Activated T-helper 2 cell treated with anti-CD3 and anti-CD28 coated beads, Interferon-gamma antibody, Interleukin-2, Interleukin-4, amounts not matched to agents 10 μg/mL and 5 μg/mL and 100 μg/mL, durations not matched to agents 14 hours and 24 hours and 36 hours (primary cell): ENCODE measurements at places on chromosomes 1 and 21. TPM values are rescaled to one million over a fixed set of nuclear protein-coding genes. Genes with fewer than 3 reads are reported as not detected.

DNA sequence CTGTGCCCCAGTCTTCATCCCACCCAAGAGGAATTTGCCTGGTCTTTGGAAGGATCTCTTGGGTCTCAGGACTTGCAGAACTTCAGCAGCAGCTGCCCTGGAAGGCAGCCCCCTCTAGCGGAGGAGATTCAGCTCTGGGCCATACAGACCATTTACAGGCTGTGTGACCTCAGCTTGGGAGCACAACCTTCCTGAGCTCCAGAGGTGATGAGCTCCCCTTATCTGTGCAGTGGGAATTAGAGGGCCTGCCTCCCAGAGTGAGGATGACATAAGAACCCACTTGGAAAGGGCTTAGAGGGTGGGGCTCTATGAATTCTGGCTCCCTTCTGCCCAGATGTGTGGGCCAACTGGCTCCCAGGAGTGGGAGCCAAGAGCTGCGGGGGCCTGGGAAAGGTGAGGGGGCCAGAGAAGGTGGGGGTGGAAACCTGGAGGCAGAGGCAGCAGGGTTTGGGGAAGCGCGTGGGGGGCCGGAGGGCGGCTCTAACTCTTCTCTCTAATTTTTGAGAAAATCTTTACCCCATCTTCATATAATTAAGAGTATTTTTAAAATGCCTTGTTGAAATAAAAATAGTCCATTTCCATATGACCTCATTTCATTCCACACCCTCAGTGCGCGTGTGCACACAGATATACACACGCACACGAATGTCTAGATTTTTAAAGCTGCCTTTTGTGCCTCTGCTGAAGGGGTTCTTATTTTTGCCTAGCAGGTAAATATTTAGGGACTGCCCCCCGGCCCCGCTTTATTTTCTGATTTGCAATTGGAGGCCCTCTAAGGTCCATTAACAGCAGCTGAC is 21.5 kb downstream of the EPHB2 start:
- no peaks in the 10 kb centered on the region for H3K4me1 ChIP-seq
- no peaks in the 10 kb centered on the region for H3K36me3 ChIP-seq
- no peaks in the 10 kb centered on the region for H3K27me3 ChIP-seq
- DNase-seq, result no peak

Gene OR2T1
- not detected in 2 replicates for total RNA-seq

GRCh38 chr1:38932571-38932970 is 9.1 kb downstream of the RHBDL2 start:
- H3K4me1 ChIP-seq, result peaks cover 1% of the 10 kb centered on the region
- H3K27ac ChIP-seq, result no peak overlapping the region
- DNase-seq, result no peak
- no peaks in the 10 kb centered on the region for H3K36me3 ChIP-seq
- H3K4me3 ChIP-seq, result no peak overlapping the region

Gene IFNAR2
- 34.8 and 36.8 TPM in 2 replicates for total RNA-seq

DNA sequence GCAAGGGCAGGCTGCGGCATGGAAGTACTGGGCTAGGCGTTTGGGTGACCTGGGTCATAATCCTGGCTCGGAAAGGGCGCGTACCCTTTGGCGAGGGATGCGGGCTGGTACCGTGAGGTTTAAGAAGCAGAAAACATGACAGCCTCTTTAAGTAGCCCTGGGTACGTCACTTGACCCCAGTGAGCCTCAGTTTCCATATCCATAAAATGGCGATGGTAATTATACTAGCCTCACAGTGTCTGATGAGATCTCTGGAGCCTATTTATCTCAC is 700 bp downstream of the PIGV start:
- H3K27me3 ChIP-seq, result no peaks in the 10 kb centered on the region
- DNase-seq, result no peak
- peak overlapping the region; percentile 98 for H3K4me3 ChIP-seq
- H3K4me1 ChIP-seq, result peaks cover 66% of the 10 kb centered on the region
- peaks cover 24% of the 10 kb centered on the region for H3K36me3 ChIP-seq

DNA sequence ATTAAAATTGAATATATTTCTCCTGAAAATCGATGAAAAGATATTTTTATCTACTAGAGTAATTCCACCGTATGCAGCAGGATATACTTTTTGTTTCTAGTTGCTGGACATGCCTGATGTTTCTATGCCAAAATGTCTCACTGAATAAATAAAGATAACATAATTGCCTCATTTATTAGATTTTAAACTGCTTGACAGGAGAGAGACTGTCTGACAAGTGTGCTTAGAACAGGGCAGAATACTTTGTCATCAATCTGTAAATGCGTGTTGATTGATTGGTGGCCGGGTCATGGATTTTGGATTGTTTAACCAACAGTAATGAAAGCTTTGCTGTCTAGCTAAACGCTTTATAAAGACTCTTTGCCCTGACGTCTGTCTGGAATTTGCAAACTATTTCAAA is 339.0 kb downstream of the CHRM3 start:
- H3K27ac ChIP-seq, result no peak overlapping the region
- no peaks in the 10 kb centered on the region for H3K36me3 ChIP-seq
- DNase-seq, result no peak

Gene FAM131C
- total RNA-seq, result 1.4 and 1.8 TPM in 2 replicates

Gene PPM1J
- total RNA-seq, result 0.59 and 0.67 TPM in 2 replicates

DNA sequence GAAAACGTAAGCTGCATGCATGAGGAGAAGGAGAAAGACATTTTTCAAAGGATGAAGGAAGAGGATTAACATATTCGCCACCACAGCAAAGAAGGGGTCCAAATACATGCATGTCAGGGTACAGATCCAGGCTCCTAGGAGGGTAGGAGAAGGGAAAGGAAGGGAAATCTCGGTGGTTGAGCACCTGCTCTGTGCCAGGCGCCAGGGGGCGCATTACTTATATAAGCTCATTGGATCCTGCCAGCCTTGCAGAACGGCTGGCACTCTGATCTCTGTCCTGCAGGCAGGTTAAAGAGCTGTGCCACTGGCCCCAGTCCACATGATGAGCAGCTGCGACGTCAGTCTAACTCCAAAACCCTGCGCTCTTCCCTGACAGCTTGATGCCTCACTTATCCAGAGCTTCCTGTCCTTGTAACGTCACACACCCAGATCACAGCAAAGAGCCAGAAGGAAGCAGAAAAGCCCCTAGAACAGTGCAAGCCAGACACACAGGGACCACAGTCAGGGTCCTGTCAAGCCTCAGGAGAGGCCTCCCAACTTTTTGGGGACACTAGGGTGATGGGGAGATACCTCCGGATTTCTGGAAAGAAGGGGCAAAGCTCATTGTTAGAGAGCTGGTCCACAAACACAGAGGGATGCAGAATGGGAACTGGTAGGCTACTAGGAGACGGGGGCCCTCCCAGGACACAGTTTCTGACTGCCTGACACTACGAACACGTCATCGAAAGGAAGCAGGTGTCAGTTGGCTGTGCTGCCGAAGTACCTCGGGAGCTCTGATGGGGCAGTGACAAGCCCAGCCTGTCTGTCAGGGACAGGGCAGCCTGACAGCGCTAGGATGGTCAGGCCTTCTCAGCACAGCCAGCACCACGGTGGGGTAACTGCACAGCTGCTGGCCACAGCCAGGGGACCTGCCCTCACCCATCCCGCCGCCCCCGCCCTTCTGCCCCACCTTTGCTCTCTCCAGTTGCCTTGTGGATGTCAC is 99.1 kb downstream of the BEND5 start:
- H3K4me3 ChIP-seq, result no peak overlapping the region
- H3K36me3 ChIP-seq, result no peaks in the 10 kb centered on the region
- no peak for DNase-seq
- peaks cover 4% of the 10 kb centered on the region for H3K4me1 ChIP-seq
- peaks cover 9% of the 10 kb centered on the region for H3K27me3 ChIP-seq
- no peak overlapping the region for H3K27ac ChIP-seq

GRCh38 chr1:221886743-221887414 is 145.0 kb upstream of the DUSP10 start:
- peaks cover 27% of the 10 kb centered on the region for H3K27me3 ChIP-seq
- peaks cover 2% of the 10 kb centered on the region for H3K4me1 ChIP-seq
- H3K27ac ChIP-seq, result no peak overlapping the region

DNA sequence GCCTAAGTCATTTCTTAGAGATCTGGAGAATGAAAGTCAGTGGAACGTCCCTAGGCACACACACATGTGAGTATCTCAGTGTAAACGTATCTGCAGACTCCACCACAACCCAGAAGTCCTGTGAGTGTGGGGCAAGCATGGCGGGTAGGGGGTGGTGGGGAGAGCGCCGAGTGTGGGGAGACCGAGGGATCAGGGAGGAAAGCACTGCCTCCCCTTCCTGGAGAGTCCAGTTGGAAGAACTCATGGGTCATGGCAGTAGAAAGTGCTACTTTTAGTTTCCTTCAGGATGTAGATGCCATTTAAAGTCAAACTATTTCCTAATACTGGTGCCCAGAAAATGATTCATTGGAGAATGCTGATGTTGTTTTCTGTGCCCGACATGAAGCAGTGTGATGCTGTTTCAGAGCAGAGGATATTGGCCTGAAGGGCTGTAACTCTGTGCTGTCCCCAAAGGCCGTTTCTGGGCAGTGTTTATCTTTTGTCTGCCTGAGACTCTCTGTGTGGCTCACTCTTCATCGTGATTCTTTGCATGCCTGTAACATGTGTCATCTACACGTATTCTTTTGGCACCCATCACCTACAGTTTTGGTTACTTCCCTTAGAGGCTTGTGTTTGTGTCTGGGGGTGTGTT is 45.7 kb upstream of the TSPAN2 start:
- H3K27me3 ChIP-seq, result peaks cover 9% of the 10 kb centered on the region
- no peaks in the 10 kb centered on the region for H3K36me3 ChIP-seq
- H3K4me1 ChIP-seq, result no peaks in the 10 kb centered on the region
- DNase-seq, result no peak
- H3K4me3 ChIP-seq, result no peak overlapping the region

DNA sequence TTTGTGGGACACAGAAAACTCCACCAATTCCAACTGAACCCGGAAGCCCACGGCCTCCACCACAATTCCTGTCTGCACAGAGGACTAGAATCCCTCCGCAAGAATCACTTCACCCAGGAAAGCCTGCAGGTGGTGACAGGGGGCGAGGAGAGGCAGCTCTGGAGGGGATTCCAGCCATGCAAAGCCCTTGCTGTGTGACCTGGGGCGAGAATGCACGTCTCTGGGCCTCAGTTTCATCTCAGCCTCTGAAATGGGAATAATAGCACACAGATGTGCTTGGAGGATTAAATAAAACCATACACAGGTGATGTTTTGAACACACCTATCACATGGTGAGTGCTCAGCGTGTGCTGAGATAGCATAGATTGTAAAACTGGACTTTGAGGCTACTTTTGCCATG is 14.1 kb downstream of the FBXO2 start:
- no peaks in the 10 kb centered on the region for H3K4me1 ChIP-seq
- no peaks in the 10 kb centered on the region for H3K27me3 ChIP-seq
- DNase-seq, result no peak
- no peak overlapping the region for H3K27ac ChIP-seq
- no peaks in the 10 kb centered on the region for H3K36me3 ChIP-seq

GRCh38 chr1:51525295-51525694 is 6.2 kb upstream of the EPS15 start:
- H3K4me1 ChIP-seq, result peaks cover 12% of the 10 kb centered on the region
- no peak for DNase-seq
- H3K27ac ChIP-seq, result no peak overlapping the region
- H3K4me3 ChIP-seq, result no peak overlapping the region

DNA sequence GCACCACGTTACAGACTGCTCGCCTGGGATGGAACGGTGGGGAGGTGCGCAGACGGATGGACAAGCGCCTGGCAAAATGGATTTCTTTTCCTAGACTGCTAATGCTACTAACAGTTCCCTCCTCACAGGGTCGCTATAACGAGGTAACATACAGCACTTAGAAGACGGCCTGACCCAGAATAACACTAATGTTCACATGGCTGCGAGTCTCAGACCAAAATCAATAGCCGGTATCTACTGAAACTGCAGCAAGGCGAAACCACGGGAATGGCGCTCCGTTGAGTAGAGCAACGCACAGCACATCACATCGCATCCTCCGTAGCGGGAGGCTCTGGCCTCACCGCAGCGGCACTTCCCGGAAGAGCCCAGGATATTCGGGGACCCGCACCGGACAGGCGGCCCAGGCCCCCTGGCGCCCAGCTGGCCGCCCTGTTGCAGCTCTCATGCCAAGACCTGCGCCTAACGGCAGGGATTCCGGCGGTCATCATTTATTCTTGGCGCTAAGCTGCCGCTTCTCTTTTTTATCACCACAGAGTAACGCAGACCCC is 46.6 kb downstream of the VPS26C start:
- H3K4me1 ChIP-seq, result peaks cover 47% of the 10 kb centered on the region
- DNase-seq, result peak; percentile 43
- H3K4me3 ChIP-seq, result peak overlapping the region; percentile 88
- peaks cover 46% of the 10 kb centered on the region for H3K36me3 ChIP-seq
- peak overlapping the region; percentile 95 for H3K27ac ChIP-seq

GRCh38 chr21:29656504-29657239 is 283.1 kb downstream of the GRIK1 start:
- H3K27me3 ChIP-seq, result no peaks in the 10 kb centered on the region
- DNase-seq, result peak; percentile 9
- H3K36me3 ChIP-seq, result no peaks in the 10 kb centered on the region
- peak overlapping the region; percentile 66 for H3K27ac ChIP-seq
- peaks cover 17% of the 10 kb centered on the region for H3K4me1 ChIP-seq

Gene SLC50A1
- total RNA-seq, result 56.9 and 58.0 TPM in 2 replicates

Gene UTS2
- total RNA-seq, result not detected in 2 replicates

Gene BTBD8
- total RNA-seq, result 1.4 and 2.4 TPM in 2 replicates

Gene GBP1
- 35.3 and 40.0 TPM in 2 replicates for total RNA-seq

GRCh38 chr1:17181781-17182464 is 23.0 kb upstream of the PADI1 start:
- H3K27ac ChIP-seq, result no peak overlapping the region
- no peak for DNase-seq
- peaks cover 17% of the 10 kb centered on the region for H3K4me1 ChIP-seq
- H3K27me3 ChIP-seq, result peaks cover 27% of the 10 kb centered on the region
- H3K36me3 ChIP-seq, result no peaks in the 10 kb centered on the region

DNA sequence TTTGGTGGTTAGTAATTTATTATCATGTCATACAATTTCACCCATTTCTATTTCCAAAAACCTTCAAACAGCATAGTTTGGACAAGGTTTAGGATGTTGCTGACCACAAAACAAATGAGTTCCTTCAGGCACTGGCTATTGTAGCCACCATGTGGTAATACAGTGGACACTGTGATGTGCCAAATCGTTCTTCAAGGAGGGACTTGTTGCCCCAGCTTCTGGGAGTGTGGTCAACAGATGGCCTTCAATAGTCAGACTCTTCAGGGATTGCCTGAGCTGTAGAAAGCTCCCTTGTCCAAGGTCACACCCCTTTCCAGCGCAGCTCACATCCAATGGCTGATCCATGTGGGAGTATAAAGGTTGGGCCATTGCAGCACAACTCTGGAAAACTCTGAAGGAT is 2.6 kb downstream of the PDE4B start:
- no peak for DNase-seq
- H3K4me1 ChIP-seq, result peaks cover 2% of the 10 kb centered on the region
- H3K27me3 ChIP-seq, result peaks cover 57% of the 10 kb centered on the region
- H3K4me3 ChIP-seq, result no peak overlapping the region
- H3K36me3 ChIP-seq, result no peaks in the 10 kb centered on the region

- no peak overlapping the region for H3K4me3 ChIP-seq
- H3K4me1 ChIP-seq, result peaks cover 73% of the 10 kb centered on the region
- no peaks in the 10 kb centered on the region for H3K27me3 ChIP-seq
- peak overlapping the region; percentile 81 for H3K27ac ChIP-seq
- no peak for DNase-seq
- peaks cover 97% of the 10 kb centered on the region for H3K36me3 ChIP-seq
Observed at GRCh38 chr1:209835782-209836298, 8.1 kb downstream of the UTP25 start.
